ENCODE measurements at places on chromosomes 3 and 15. TPM values are rescaled to one million over a fixed set of nuclear protein-coding genes. Genes with fewer than 3 reads are reported as not detected.

CFAP100 gene
- total RNA-seq = not detected

ATP10A gene
- 60.2 TPM for total RNA-seq

CHRNA7 gene
- not detected for total RNA-seq

ZPLD1 gene
- not detected for total RNA-seq

IRAK2 gene
- total RNA-seq = 1.5 TPM

GABRR3 gene
- total RNA-seq = 0.05 TPM

NR1I2 gene
- 0.07 TPM for total RNA-seq

ZIC1 gene
- not detected for total RNA-seq

COL7A1 gene
- 1.1 TPM for total RNA-seq

SLC49A4 gene
- total RNA-seq = 2.2 TPM

ZNF620 gene
- 6.9 TPM for total RNA-seq

CNTN4 gene
- total RNA-seq = not detected

CORO2B gene
- total RNA-seq = not detected

PAK6 gene
- 0.43 TPM for total RNA-seq

PLD1 gene
- 1.2 TPM for total RNA-seq

CDHR4 gene
- total RNA-seq = not detected

IGSF11 gene
- total RNA-seq = 0.14 TPM

IQCF2 gene
- total RNA-seq = not detected

TMEM45A gene
- total RNA-seq = 0.32 TPM

DIPK2A gene
- 19.9 TPM for total RNA-seq

MRPL47 gene
- 47.4 TPM for total RNA-seq

GOLGA8S gene
- 0.80 TPM for total RNA-seq

PLSCR5 gene
- not detected for total RNA-seq

PRR20G gene
- total RNA-seq = not detected

PIERCE2 gene
- 0.32 TPM for total RNA-seq

MAP1A gene
- total RNA-seq = 12.7 TPM

AMOTL2 gene
- not detected for total RNA-seq

PGBD4 gene
- 3.8 TPM for total RNA-seq

FXR1 gene
- total RNA-seq = 123 TPM

Measured in T-helper 2 cell treated with Interferon-gamma antibody and Interleukin-4, amounts not matched to agents 100 ng/mL and 5 ng/mL, for 36 hours (primary cell).